CD4-positive, alpha-beta T cell treated with Interferon alpha-2 for 1 hour (primary cell): ENCODE measurements at places on chromosomes 11 and 22.

DNA sequence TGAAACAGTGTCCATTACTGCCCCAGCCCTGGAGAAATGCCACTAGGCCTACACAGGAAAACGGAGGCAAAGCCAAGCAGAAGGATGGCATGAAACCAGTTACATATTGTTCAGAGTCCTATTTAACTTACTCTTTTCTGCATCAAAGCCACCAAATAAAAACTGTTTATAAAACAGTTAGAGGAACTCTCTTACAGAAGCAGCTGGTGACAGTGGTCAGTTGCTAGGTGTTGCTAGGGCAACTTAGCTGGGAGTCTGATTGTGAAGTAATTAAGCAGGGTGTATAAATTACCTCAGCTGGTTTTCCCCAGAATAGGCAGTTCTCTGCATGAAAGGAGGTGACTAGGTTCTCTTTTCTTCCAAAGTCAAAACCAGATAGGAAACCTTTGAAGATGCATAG is 115.6 kb upstream of the ZBED5 start:
- no peak for DNase-seq

DNA sequence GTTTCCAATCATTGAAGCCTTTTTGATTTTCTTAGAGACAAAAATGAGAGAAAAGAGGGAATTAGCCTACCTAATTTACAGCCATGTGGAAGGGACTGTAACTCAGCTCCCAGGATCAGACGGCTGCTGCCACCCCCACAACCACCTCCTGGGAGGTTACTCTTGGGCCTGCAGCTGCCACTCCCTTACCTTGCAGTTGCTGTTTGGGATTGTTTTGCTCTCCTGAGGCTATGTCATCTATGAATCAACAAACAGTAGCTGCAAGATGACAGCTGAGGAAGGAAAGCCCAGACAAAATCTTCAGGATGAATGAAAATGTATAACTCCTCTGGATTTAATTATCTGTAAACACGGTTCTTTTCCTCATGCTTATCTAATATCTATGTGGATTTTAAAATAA is 28.0 kb upstream of the ZC3H12C start:
- no peak for DNase-seq

GRCh38 chr11:95884376-95884775 is 39.5 kb downstream of the MTMR2 start:
- no peak for DNase-seq

DNA sequence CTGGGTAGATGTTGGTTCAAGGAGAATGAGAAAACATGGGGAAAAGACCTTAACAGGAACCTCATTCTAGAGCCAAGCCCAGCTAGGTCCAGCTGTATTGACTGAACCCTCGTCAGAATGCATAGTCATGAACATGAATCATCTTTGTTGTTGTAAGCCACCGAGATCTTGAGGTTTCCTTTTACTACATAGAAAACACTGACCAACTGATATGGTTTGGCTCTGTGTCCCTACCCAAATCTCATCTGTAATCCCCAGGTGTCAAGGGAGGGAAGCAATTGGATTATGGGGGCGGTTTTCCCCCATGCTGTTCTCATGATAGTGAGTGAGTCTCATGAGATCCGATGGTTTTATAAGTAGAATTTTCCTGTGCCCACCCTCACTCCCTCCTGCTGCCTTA is 19.4 kb upstream of the PHOX2A start:
- DNase-seq = no peak

DNA sequence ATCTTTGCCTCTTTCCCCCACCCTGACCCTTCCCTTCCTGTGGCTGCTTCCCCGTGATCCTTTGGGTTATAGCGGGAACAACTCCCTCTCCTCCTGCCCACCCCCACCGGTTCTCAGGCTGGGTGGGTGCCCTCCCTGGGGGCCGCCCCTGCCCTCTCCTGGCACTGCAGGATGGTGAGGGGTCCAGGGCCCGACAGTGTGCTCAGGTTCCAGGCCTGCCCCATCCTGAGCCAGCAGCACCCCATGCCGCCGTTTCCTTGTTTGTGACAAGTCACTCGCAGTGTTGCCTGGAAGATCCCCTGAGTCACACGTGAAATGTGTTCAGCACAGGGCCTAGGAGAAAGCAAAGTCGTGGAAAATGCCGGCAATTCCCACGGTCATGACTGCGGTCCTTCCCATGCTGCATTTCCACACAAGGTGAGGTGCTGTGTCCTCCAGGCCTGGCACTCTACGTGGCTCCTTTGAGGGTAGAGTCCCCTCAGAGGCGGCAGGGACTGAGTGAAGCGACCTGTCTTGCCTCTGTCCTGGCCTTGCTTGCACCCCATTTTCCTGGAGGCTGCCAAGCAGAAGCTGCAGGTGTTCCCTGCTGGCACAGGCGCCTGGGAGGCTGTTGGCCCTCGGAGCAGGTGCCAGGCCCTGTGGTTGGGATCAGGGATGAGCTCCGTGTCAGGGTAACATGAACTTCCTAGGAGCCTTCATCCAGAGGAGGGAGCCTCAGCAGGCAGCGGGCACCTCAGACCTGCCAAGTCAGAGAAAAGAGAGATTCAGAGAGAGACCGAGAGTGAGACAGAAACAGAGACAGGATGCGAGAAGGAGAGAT is 80.5 kb upstream of the LINC01488 start:
- no peak for DNase-seq

GRCh38 chr11:123457187-123457770 is 27.2 kb downstream of the GRAMD1B start:
- peak; percentile 43 for DNase-seq

- DNase-seq = no peak
These were observed 38.6 kb downstream of the SCGB1A1 start for GRCh38 chr11:62457478-62457877.

DNA sequence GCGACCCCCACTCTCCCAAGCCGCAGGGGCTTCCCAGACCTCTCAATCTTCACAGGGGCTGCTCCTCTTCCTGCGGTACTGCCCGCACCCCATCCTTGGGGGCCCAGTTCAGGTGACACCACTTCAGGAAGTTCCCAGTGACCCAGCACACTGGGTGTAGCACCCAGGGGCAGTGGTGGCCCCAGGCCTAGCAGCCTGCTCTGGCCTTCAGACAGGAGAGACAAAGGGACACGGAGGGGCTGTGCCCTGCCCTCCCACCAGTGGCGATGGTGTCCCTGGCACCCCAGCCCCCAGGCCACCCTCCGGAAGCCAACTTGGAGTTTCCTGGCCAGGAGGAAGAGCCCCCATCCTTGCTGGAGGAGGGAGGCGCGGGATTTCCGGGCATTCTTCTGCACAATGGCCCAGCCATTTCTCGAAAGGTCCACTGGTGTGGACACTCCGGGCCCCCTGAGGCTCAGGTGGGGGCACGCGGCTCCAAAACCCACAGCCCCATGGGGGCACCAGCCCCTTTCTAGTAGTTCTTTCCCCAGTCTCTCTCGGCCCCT is 978 bp upstream of the CLDN5 start:
- no peak for DNase-seq

DNA sequence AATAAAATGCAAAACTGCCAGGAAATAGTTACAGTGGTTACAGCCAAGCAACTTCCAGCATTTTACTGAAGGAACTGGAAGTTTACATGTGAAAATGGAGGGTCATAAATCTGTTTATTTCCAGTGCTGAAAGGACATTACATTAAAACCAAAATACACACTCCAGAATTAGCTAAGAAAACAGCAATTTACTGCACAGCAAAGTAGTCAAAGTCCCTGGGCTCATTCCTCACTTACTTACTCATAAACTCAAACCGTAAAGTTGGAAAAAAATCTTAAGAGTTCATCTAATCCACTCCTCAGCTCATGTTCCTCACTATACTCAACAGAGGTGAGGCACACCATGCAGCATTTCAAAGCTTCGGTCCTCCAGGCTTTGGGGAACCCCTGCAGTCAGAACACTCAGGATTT is 17.4 kb downstream of the CTSC start:
- DNase-seq = no peak

DNA sequence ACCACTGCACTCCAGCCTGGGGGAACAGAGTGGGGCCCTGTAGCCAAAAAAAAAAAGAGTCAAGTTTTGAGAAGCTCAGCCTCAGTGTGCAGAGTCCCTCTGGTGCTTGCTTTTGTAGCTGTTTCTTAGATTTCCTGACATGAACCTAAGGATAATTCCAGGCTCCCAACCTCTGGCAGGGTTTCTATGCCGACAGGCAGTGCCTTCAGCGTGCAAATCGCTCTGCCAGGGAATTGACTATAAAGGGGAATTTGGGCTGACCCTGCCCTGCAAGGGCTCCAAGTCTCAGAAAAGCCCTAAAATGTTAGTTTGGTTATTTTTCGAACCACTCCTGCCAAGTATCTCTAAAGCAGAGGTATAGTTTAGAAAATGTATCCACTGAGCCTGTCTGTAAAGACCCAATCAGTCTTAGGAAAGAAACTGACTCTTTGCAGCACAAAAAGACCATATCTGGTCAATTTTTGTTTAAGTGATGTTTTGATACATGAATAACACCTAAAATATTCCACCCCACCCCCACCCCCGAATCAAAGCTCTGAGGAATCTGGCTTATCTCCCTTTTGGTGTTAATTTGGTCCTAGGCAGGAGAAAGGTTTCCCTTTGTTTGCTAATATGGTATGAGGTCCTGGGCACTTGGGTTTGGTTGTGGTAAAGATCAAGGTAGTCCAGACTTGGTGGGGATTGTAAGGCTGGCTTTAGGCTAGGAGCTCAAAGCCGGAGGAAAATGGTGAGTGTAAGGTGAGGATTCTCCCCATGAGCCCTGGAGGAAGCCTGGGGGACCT is 49.7 kb downstream of the ANO1 start:
- DNase-seq = no peak

GRCh38 chr22:43152003-43152356 is 621 bp downstream of the TSPO start:
- DNase-seq = no peak

GRCh38 chr11:69166218-69167115 is 10.7 kb downstream of the SMIM38 start:
- no peak for DNase-seq

- DNase-seq = no peak
These were observed 736.5 kb downstream of the DLG2 start for GRCh38 chr11:84890676-84891075.

GRCh38 chr11:67270256-67271204 is 4.3 kb downstream of the GRK2 start:
- no peak for DNase-seq

DNA sequence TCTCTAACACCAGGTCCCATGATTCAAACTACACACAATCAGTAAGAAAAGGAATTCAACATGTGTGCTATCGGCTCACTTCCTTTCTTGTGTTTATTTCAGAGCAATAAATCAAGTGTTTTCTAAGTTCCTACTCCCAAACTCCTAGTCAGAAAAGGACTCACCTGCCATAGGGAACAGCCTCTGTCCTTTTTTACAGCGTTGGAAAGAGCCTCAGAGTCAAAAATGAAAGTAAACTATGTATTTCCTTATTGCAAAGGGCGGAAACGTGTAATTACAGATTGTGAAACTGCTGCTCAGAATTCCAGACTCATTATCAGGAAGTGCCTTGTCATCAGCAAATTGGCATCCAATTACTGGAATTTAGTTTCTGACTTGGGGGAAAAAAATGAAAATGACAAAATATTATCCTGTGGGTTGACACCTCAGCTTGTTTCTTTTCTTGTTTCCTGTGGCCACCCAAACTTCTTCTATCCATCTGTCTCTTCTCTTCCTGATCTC is at the start of gene CASP4:
Gene CASP4, minus strand, starts transcription at position 220 of the 501 bp plus-strand sequence. Its CDS starts 49 bp downstream, at position 171.
- peak; percentile 81 for DNase-seq

GRCh38 chr11:40170078-40170477 is 1289.4 kb downstream of the LRRC4C start:
- no peak for DNase-seq

DNA sequence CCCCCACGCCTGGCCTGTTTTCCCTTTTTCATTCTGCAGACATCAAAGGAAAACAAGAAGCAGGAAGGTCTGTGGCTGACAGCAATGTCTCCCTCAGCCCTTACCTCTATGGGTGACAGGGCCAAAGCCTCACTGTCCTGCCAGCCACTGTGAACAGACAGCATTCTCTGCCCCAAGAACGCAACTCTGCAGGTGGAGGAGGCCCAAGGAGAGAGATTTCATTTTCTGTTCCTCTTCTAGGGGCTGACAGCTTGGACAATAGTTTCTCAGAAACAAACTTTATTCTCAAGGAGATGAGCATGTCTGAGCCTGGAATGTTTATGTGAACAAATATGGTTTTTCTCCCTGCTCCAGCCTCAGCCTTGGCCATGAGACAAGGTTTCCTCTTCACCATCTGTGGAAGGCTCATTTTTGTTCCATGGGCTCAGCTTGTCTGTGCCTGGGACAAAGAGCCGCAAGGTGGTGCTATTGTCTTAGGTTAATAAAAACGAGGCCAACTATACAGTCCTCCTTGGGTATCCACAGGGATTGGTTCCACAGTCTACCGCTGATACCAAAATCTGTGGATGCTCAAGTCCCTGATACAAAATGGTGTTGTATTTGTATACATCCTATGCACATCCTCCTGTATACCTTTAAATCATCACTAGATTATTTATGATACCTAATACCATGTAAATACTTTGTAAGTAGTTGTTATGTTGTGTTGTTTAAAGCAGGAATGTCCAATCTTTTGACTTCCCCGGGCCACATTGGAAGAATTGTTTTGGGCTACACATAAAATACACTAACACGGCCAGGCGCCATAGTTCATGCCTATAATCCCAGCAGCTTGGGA is 5.8 kb downstream of the PIWIL3 start:
- DNase-seq = peak; percentile 43

DNA sequence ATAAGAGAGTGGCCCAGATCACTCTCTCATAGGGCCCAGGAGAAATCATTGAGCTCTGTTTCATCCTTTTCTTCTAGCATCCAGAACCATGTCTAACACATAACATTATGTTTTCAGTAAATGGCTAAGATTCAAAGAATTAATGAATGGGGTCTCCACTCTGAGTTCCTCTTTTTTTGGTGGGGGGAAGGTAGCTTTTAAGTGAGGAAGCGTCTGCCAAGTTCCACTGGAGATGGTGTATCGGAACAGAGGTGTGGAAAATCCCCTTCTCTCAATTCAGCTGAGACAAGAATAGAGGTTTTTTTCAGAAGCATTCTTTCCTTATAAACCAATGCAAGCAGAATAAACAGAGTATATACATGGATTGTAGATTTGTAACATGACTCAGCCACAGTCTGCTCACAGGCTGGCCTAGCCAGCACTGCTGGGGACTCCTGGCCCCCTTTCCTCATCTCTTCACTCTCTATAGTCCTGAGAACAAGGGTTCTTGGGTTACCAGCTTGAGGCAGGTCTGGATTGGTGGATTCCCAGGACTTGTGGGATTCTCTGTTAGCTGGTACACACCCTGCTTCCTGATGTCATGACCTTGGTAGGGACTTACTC is 97.2 kb downstream of the TRAF6 start:
- DNase-seq = no peak

DNA sequence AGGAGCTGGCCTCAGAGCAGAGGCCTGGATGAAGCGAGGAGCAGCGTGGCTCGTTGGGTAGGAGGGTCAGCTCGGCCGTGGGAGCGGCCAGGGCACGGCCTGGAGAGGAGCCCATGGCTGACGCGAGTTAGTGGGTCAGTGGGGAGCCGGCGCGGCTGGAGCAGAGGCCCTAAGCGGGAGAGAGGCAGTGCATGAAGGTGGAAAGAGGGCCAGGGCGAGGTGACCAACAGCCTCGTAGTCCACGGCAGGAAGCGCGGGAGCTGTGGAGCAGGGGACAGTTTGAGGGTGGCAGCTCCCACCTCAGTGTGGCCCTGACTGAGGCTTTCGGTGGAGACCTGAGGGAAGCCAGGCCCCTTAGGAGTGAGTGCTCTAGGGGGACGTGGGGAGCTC is 24.1 kb downstream of the DCPS start:
- DNase-seq = no peak

- DNase-seq = no peak
These were observed 16.2 kb upstream of the MMP13 start for GRCh38 chr11:102971766-102972165.
